ENCODE measurements at places on chromosomes 6 and 20.

- ATAC-seq = no peak
Measured at GRCh38 chr20:57897156-57897874, 187.5 kb upstream of the PMEPA1 start.

GRCh38 chr6:75204959-75205775 is 686 bp downstream of the COL12A1 start:
- ATAC-seq = no peak

DNA sequence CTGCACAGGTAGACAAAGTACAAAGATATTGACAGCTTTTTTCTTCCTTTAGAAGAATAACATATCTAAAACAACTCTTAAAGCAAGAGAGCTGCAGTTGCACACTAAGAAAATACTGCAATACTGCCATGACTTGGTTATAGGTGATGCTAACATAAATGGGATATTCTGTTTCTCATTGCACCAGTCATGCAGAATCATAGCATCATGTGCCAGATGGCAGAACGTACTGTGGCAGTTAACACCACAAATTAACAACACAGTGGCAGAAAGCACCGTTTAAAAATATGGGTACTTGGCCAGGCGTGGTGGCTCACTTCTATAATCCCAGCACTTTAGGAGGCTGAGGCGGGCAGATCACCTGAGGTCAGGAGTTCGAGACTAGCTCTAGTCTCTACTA is 7.4 kb downstream of the ASXL1 start:
- no peak for ATAC-seq

- no peak for ATAC-seq
Measured at GRCh38 chr6:146224449-146224848, 195.6 kb downstream of the GRM1 start.

DNA sequence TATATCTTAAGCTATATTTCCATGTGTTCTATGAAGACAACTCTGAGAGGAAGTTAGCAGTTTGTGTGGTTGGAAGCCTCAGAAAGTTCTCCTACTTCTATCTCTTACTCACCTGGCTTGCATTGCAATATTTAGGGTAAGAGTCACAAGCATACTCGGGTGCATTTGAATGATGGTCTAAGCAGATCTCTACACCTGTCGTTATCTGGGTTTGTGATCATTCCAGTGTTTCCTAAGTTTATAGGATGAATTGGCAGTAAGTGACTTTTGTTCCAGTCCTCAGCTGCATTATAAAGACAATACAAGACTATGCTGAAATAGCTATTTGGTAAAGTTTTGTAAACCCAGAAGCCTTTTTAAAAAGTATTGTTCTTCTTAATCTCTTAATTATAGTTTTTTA is 36.9 kb downstream of the CBFA2T2 start:
- ATAC-seq = no peak

DNA sequence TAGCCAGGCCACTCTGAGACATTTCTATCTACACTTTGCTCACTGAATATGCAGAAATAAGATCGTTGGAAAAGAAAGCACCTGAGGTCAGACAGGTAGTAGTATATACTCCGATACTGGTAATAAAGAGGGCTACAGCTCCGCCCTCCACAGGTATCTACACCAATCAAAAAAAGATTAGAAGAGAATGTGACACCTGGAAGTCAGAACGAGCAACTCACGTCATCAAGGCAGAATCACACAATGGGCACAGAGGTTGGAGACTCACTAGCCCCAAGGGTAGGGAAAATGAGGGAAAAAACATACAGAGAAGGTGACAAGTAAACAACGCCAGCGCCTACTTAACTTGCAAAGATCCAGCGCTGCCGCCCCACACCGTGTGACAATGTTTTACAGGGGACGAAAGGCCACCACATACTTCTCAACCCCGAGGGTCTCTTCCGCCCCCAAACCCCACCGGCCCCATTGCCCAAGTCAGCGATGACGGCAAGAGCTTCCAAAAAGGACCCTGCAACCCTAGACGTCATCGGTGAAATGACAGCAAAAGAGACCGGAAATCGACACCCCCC is 653 bp downstream of the LMBRD1 start:
- ATAC-seq = peak; percentile 74

GRCh38 chr6:138521790-138522189 is 22.5 kb upstream of the NHSL1 start:
- ATAC-seq = no peak

DNA sequence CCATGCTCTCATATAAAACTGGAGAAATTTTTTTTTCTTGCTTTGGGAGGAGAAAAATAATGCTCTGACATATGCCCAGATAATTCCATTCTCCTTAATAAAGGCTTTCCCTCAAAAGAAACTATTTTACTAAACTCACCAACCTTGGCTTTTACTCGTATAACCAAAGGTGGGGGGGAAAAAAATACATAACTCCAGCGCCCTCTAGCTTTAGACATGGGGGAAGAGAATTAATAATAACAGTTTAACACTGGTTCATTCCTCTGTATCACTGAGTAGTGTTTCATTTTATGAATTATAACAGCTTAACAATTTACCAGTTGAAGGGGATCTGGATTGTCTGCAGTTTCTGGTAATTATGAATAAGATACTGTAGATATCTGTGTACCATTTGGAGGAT is 1226.1 kb downstream of the GRIK2 start:
- ATAC-seq = no peak

DNA sequence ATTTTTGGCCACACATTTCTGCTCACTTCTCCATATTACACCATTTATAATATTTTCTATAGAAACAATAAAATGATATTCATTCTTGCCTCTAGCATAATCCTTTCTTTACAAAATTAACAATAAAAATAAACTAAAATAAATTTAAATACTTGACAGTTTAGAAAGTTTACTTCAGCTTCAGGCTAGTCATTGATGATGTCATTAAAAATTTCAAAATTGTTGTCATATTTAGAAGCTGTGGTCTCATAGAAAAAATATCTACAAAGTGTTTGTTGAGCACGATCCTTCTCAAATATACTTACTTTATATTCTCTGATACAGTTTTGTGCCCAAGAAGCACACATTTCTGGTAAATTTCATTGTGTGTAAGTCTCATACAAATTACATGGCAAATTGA is 717.4 kb upstream of the CITED2 start:
- no peak for ATAC-seq

- no peak for ATAC-seq
Measured at GRCh38 chr6:138796771-138797170, 884 bp downstream of the ECT2L start.

DNA sequence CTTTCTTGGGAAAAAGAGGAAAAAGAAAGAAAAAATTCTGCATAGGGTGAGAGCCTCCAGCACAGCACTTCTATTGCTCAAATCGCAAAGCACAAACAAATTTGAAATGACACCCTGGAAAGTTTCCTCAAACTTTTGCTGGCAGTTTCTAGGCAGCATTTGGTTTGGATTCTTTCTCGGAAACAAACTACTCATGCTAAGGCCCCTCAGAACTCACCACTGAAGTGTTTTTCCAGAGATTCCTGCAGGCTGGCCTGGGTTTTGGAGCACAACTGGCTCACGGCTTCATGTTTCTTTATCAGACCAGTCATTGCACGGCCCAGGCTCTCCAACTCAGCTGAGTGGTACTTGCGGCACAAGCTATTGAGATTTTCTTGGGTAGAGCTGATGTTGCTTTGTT is 237.8 kb downstream of the SYNE1 start:
- no peak for ATAC-seq

- ATAC-seq = no peak
Measured at GRCh38 chr6:161255518-161255917, 18.3 kb downstream of the AGPAT4 start.

GRCh38 chr6:133958791-133959190 is 5.8 kb downstream of the TBPL1 start:
- ATAC-seq = no peak

- ATAC-seq = no peak
Measured at GRCh38 chr20:911882-912600, 4.1 kb downstream of the ANGPT4 start.

GRCh38 chr20:32287231-32287638 is 9.8 kb downstream of the KIF3B start:
- ATAC-seq = no peak

DNA sequence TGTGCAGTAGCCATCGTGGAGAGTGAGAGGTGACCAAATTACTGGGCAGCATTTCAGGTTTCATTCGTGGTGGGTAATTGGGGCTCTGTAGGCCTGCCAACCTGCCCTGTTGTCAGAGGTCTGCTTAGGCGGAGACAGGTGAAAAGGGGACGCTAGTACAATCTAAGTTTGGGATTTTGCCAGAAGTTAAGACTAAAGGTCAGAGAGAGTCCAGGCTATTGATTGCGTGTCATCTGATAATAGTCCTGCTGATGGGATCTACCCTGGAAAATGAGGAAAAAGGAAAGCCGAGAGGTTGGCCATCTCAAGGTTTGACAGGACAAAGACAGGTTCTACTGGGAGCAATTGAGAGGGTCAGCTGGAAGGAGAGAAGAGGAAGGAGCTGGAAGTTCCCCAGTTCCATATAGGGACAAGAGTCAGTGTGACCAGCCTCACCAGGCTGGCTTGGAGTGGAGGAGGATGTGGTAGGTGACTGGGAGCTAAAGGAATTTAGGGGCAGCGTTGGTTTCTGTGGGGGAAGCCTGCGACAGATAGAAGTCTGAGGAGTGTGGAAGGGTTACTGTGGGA is 10.9 kb downstream of the ARFGEF2 start:
- no peak for ATAC-seq

DNA sequence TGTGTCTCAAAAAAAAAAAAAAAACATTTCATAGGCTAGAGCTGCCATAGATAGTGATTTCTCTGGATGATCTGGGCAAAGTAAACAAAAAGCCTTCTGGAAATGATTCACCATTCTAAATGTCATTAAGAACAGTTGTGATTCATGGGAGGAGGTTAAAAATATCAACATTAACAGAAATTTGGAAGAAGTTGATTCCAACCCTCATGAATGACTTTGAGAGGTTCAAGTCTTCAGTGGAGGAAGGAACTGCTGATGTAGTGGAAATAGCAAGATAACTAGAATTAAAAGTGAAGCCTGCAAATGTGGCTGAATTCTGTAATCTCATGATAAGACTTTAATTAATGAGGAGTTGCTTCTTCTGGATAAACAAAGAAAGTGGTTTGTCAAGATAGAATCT is 26.8 kb upstream of the MMP24 start:
- peak; percentile 32 for ATAC-seq

GRCh38 chr6:17768388-17768787 is 61.7 kb upstream of the NUP153 start:
- ATAC-seq = no peak

GRCh38 chr6:115976321-115976870 is 84.3 kb downstream of the FRK start:
- no peak for ATAC-seq

GRCh38 chr6:170022291-170022722 is 268.6 kb downstream of the DLL1 start:
- no peak for ATAC-seq

- no peak for ATAC-seq
Measured at GRCh38 chr6:44675449-44675848, 287.9 kb downstream of the CDC5L start.

DNA sequence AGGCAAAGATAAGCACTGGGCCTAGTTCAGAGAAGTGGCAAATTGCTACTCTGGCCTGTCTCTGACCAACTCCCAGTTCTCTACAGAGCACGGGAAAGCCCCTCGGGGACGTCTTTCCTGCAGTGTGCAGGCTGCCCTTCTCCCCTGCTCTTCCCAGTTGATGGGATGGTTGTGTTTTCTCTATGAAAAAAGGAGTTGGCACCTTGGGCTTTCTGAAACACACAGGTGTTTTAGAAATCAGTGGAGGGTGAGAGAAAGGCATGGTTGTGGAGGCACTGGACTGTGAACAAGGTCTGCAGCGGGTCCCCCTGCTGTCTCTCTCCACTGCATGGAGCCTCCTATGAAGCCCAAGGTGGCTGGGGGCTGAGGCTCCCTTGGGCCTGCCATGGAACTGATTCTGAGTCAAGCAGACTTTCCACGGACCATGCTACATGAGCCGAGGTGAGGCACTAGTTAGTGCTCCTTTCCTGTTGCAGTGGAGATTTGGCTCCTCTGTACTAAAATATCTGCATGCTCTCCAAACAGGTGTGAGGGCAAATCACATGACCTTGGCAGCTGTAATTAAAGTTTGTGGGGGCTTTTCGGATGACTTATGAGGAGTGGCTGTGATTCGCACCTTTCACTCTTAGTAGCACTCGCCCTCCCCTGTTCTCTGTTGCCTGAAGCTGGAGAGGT is 16.3 kb downstream of the GTSF1L start:
- ATAC-seq = no peak

DNA sequence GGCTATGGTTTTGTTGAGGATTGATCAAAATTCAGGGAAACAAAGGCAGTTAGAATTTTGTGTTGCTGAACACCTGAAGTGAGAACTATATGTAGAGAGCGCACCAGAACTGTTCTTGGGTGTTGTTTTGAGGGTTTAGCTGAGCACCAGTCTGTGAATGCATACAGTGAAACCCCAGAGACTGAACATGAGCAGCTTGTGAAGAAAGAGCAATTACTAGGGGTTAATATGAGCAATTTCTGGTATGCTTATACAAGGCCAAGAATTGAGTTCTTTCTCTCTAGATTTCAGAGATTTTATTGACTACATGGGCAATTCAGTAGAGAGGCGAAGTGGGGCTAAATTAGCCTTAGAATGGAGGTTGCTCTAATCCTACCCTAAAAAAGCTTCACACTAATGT is 93.9 kb downstream of the CD2AP start:
- no peak for ATAC-seq

GRCh38 chr6:122772724-122773415 is 6.6 kb upstream of the FABP7 start:
- ATAC-seq = peak; percentile 87

- ATAC-seq = no peak
Measured at GRCh38 chr6:131073577-131073976, 10.5 kb upstream of the EPB41L2 start.

- no peak for ATAC-seq
Measured at GRCh38 chr6:161110028-161110779, 118.6 kb downstream of the MAP3K4 start.

DNA sequence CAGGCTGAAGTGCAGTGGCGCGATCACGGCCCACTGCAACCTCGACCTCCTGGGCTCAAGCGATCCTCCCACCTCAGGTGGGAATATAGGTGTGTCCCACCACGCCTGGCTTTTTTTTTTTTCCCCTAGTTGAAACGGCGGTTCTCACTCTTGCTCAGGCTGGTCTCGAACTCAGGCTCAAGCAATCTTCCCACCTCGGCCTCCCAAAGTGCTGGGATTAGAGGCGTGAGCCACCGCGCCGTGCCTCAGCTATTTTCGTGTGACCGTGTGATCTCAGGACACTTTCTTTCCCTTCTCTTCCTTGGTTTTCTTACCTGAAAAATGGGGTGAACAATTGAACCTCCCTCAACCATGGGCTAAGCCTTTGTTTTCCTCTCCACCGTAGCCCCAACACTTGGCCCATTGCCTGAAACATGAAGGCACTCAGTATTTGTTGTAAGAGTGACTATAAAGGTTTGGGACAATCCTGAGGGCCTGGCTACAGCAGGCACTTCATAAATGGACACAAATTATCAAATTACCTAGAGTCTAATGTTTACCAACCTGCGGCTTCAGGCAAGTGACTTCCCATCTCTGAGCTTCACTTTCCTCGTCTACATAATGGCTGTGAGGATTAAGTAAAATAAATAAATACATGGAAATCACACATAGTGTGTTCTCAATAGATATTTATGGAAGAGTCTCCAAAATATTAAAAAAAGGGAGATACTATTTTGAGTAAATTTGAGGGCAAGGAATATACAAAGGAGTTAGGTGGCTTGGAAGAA is 31.4 kb upstream of the ID1 start:
- no peak for ATAC-seq

Data from esophagus mucosa (tissue), 1 donor.